Activated CD8-positive, alpha-beta memory T cell treated with anti-CD3 and anti-CD28 coated beads for 48 hours (primary cell): ENCODE measurements at places on chromosomes 6 and 20.

DNA sequence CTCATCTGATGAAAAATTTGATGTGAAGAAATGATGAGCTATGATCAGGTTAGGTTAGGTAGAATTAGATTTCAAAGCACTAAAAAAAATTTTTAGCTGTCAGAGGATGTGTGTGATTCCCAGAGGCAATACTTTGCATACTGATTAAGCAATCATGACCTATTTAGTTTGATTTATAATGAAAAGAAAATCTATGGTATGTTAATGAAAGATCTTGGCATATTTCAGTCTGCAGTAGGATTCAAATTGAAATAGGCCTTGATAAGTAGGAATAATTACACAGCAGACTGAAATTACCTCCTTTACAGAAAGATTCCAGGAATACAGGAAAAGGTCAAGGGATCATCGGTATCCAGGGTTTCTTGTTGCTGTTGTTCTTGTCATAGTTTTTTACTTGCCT is 69.3 kb downstream of the HDDC2 start:
- DNase-seq: no peak

- no peak for DNase-seq
These were observed 91.1 kb upstream of the HIVEP1 start for GRCh38 chr6:11921017-11921438.

- DNase-seq: no peak
These were observed 189.2 kb upstream of the EXOC2 start for GRCh38 chr6:882084-882598.

DNA sequence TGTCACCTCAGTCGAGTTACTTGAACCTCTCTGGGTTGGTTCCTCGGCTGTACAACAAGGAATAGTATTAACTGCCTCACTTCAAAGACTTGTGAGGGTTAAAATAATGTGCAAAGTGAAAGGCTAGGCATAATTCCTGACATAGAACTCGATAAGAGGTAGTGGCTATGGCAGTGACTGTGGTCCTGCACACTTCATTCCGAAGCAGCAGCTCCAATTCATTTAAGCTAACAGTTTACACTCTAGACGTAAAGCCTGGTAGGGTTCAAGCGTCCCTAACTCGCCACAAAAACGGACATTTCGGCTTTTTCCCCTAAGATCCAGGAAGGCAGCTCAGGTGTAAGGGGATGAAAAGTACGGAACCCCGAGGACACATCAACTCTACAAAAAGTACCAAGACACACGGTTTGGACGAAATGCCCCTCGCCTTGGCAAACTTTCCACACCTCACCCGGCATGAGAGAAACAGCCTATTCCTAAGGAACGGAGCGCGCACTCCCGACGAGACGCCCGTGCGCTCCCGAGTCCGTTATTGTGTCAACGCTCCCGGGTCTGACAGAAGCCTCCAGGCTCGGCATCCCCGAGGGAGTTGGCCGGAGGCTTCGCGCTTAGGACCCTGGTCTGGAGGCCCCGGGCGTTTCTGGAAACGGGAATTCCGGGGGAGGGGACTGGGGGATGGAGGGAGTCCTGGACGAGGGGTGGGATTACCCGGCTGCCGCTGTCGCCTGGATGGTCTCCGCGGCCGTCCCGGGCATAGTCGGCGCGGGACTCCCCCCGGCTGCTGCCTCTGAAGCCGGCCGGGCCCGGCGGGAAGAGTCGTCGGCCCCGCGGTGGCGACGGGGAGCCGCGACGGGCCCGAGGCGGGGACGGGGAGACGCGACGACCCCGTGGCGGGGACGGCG is 937 bp downstream of the ZNF318 start:
- peak; percentile 13 for DNase-seq

- no peak for DNase-seq
These were observed 18.9 kb downstream of the TTBK1 start for GRCh38 chr6:43262000-43262779.

GRCh38 chr6:44784195-44784594 is 396.7 kb downstream of the CDC5L start:
- DNase-seq: no peak

DNA sequence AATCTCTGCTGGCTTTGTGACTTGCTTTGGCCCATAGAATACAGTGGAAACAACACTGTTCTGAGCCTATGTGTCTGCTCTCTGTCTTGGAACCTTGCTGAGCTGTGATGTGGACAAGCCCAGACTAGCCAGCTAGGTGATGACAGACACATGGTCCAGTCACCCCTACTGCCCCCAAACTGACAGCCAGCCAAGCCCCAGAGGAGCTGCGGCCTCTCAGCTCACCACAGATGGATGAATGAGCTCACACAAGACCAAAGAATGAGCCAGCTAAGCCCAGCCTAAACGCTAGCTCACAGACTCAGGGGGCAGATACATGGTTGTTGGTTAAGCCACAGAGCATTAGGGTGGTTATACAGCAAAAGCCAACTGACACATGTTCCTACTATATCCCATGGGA is 4.1 kb downstream of the AARS2 start:
- DNase-seq: no peak

- DNase-seq: no peak
These were observed 12.9 kb upstream of the TBC1D22B start for GRCh38 chr6:37244430-37245310.

GRCh38 chr6:140043357-140043756 is 668.9 kb upstream of the CITED2 start:
- no peak for DNase-seq

GRCh38 chr6:101302593-101302992 is 90.9 kb upstream of the GRIK2 start:
- DNase-seq: no peak

DNA sequence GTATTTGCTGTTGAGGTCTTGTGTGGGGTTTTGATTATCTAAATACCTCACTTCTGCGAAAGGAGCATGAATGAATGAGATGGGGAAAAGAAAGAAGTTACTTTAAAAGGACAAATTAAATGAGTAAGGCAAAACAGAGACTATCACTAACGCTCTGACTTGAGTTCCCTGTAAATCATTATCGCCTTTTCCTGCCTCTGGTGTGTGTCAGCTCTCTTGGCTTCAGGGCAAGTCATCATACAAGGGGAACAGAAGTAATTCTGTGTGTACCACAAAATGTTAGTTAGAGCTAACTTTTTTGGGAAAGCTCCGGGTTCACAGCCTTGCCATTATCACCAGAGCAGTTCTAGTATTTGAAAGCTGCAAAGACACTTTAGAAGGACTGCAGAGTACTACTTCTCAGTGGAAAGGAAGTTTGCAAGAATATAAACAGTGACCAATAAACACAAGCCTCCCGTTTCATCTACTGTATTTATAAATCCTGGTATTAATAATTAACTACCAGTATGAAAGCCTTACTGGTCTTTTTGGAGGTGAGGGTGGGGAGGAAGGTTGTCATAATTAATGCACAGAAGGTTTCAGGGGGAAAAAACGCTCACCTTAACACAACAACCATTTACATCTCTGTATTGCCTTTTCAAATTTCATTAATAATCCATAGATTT is 1.2 kb downstream of the DZANK1 start:
- no peak for DNase-seq

- DNase-seq: no peak
These were observed 7.9 kb upstream of the CPNE5 start for GRCh38 chr6:36847152-36847551.

GRCh38 chr6:150967910-150968309 is 102.4 kb downstream of the MTHFD1L start:
- no peak for DNase-seq

DNA sequence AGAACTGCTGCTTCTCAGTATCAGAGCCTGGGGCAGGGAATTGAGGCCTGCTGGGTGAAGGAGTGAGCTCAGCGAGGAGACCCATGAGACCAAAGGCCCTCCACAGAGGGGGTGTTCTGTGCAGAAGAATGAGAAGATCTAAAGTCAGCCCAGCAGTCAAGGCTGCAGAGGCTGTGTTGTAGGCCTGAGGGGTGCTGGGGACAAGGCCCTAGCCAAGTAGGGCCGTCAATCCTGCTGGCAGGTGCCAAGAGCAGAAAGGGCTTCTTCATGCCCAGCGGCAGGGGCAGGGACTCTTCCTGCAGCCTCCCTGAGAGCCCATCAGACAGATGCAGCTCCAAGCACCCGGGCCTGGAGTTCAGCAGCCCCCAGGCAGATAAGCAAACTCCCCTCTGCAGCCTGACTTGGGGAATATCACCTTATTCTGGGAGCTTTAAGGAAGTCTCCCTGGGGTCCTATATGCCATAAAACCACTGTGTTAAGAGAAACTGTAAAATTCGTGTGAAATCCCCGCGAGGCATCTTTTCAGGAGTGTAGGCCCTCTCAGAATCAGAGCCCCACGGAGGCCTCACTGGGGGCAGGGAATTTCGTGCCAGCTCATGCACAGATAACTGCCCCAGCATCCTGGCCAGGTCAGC is 9.0 kb downstream of the CCDC167 start:
- no peak for DNase-seq

DNA sequence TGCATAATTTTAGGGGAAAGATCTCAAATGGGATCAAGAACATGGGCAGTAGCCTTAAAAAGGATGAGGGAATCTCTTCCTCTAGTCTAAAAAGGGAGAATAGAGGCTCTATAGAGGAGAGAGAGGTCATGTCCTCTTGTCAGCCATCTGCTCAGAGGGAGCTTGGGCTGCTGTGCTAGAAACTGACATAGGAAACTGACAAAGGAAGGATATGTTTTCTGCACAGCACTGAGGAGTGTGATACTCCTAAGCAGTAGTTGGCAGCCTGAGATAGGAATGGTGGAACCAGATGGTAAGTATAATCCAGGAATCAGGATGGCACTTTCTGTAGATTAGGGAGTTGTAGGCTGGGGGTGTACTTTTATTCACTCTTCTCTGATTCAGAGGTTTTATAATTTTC is 59.2 kb downstream of the PTPRA start:
- DNase-seq: no peak

GRCh38 chr6:11803591-11803971 is 25.0 kb upstream of the ADTRP start:
- no peak for DNase-seq

GRCh38 chr20:48805716-48806115 is 22.1 kb downstream of the PREX1 start:
- no peak for DNase-seq

DNA sequence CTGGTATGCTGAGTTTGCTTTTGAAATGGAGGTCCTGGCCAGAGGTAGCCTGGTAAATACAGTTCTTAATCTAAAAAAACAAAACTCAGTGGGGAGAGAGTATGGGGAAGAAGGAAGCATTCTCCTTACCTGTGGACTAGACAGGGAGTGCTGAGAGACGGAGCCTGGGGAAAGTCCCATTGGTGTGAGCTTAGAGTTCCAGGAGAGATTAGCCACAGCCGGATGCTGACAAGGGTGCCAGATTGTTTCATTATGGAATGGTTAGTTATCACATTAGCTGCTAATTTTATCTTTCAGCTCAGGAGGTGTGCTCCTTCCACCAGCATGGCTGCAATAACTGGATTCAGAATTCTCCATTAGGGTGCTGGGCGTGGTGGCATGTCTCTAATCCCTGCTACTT is 75.9 kb downstream of the RREB1 start:
- DNase-seq: no peak

DNA sequence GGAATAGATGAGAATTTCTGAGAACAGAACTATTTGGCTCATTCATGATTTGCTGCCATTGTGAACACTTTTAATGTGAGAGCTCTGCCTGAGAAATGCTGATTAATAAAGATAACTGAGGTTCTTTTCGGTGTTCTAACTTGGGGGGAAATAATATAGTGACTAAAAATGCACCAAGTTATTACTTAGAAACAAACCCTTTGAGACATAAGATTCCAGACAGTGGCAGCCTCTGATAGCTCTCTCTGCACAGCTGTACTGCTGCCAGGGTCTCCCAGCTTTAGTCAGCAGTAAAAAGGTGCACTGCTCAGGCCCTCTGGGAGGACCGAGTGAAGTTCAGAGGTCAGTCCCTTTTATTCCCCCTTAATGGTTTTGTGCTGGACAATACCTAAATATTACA is 2.5 kb upstream of the PRDM1 start:
- no peak for DNase-seq

GRCh38 chr6:142707255-142707654 is 237.7 kb downstream of the HIVEP2 start:
- DNase-seq: no peak

DNA sequence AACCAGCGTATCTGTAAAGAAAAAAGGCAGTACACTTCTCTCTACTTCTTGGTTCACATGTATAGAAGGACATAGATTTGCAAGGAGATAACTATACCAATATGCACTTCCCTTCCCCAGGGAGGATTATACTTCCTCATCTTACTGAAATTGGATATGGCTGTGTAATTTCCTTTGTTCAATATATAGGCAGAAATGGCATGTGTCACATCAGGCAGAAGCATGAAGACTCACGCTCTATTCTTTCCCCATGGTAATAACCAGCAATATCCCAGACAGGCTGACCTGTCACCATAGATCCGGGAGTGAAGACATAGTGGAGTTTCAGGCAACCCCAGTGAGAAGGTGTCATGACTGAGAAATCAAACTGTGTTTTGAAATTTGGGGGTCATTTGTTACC is 518.3 kb downstream of the KIF16B start:
- no peak for DNase-seq

DNA sequence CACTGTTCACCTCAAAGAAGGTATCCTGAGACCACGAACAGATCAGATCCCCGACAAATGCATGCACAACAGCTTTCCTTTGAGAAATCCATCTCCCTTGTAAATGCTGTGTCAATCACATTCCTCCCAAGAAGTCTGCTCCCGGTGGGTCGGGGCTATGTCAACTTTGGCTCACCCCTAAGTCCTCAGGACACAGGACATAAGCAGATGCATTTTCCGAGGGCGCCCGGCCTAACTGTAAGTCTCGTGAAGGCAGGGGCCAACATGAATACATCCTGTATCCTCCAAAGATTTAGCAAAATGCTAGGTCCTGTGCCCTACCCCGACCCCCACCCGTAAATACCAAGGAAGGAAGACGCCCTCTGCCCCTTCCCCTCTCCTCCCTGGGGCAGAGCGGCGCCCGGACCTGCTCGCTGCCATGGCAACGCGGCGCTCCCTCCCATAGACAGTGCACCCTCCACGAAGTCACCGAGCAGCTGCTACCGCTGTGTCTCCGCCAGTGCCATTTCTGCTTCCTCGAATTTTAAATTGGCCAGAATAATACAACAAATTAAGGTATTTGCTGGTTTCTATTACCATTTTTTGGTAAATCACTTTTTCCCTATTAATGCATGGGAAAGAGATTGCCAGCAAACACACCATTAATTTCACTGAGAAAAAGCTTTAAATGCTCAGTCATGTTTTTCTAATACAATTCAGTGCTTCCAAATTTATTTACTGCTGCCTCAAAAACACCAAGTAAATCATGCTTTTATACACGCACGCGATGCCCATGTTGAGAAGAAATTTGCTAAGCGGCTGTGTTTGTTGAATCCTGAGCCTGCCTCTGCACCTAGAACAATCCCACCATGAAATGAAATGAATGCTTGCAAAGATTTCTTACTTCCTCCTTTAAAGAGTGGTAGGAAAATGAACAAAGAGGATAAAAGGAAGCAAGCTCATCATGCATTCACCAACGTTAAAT is 100.6 kb downstream of the PCSK2 start:
- no peak for DNase-seq
